ENCODE measurements at places on chromosomes 12 and 14.

- DNase-seq = peak; percentile 81
Measured at GRCh38 chr12:104303538-104304151, at the start of gene EID3. EID3 (plus strand) TSS chr12:104303739; CDS start chr12:104303935, 196 bp downstream.

- DNase-seq = no peak
Measured at GRCh38 chr12:76706761-76707160, 57.2 kb upstream of the ZDHHC17 start.

- DNase-seq = peak; percentile 53
Measured at GRCh38 chr14:81219759-81220579, 790 bp downstream of the GTF2A1 start.

GRCh38 chr14:102316338-102316742 lies 3.2 kb upstream of the ZNF839 start:
- DNase-seq = no peak

DNA sequence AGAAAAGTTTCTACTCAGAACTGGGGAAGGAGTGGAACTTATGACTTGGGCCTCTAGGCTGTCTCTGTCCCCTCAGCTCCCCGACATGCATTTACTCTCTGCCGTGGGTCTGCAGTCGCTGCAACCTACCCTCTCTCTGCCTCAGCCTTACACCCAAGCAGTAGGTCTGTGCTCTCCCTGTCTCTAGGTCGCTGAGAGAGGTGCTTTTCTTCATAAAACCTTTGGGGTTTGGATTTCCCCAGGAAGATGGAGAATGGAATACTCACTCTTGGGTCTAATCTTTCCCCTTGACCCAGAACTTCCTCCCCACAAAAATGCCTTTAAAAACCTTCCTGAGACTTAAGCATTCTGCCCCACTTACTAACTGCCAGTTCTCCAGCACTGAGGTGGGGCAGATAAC lies 12.9 kb downstream of the GPR84 start:
- no peak for DNase-seq

GRCh38 chr14:41749429-41749828 lies 142.8 kb downstream of the LRFN5 start:
- DNase-seq = no peak

- DNase-seq = peak; percentile 8
Measured at GRCh38 chr12:89245090-89245489, 107.2 kb downstream of the DUSP6 start.

DNA sequence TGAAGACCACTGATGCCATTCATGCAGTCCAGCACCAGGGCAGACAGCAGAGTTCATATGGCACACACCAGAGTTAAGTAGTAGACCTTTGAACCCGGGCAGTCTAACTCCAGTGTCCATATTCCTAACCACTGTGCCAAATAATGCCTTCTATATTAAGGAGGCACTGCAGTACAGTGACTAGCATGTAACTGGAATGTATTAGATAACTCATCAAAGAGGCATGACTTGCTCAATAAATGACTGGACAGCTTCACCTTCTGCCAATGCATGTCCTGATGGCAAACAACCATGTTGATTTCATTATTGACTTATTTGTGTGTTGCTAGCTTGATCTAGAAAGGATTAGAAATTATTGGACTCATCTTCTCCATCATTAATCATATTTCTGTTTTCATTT lies 40.2 kb downstream of the DACT1 start:
- no peak for DNase-seq

GRCh38 chr12:99195474-99195873 lies 452.1 kb upstream of the GARIN6 start:
- no peak for DNase-seq

- DNase-seq = no peak
Measured at GRCh38 chr14:64525354-64525753, 15.2 kb upstream of the HSPA2 start.
